Stimulated activated CD4-positive, alpha-beta T cell treated with anti-CD3 and anti-CD28 coated beads, TNF-alpha, amount 100 ng/mL, for 1 hour (primary cell): ENCODE measurements at places on chromosomes 12 and 14.

DNA sequence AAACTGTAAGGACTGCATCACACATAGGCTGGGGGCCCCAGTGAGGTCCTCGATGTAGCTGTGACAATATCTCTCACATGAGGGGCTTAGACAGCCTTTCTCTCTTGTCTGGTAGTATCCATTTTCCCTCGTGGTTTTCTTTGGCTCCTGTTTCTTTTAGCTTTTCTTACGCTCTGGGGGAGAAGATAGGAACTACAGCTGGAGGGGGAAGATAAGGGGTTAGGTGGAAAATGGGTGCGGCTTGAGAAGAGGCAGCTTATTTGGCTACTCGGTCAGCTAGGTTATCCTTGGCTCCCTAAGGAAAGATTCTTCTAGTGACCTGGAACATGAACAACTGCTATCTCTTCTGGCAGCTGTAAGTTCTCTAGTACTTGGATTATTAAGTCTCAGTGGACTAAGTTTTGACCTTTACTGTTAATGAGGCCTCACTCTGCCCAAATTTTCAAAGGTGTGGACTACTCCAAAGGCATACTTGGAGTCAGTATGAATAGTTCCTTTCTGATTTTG is 28.7 kb upstream of the CPNE8 start:
- no peak for DNase-seq

GRCh38 chr12:128091951-128092382 is 175.0 kb upstream of the TMEM132C start:
- no peak for DNase-seq

DNA sequence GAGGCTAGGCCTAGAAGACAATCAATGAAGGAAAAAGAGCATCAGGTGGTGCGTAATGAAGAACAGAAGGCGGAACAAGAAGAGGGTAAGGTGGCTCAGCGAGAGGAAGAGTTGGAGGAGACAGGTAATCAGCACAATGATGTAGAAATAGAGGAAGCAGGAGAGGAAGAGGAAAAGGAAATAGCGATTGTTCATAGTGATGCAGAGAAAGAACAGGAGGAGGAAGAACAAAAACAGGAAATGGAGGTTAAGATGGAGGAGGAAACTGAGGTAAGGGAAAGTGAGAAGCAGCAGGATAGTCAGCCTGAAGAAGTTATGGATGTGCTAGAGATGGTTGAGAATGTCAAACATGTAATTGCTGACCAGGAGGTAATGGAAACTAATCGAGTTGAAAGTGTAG is 5.5 kb downstream of the PNN start:
- DNase-seq = no peak

DNA sequence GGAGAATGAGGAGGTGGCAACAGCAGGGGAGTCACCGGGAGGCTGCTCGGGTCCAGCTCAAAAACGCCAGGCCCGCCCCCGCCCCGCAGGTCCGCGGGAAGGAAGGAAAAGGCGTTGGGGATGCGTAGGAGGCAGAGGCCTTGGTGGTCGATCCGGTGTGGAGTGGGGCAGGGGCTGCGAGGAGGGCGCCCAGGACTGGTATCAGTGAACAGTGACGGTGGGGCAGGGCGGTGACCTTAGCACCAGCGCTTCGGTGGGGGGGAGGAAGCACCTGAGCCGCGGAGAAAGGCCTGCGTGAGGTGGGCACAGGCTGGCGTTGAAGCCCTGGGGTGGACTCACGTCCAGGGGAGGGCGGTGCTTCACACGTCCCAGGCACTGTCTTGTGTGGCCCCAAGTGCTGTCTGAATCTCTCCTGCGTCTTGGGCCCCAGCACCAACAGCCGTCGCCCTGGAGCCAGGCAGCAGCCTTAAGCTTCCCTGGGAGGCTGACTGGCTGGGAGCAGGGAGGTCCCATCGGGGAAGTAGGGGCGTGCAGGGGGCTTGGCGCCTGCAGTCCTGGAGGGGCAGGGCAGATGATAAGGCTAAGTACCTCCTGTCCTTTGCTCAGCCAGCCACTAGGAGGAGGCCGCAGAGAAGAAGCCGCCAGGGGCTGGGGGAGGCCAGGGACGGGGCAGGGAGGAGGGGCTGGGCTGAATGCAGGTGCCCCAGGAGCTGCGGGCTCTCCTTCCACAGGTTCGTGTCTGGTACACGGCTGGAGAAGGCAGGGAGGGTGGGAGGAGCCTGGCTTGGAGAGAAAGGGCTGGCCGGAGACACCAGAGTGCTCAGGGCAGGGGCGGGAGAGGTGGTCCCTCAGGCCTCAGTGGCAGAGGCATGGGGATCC is 26.5 kb downstream of the ZBTB42 start:
- no peak for DNase-seq

DNA sequence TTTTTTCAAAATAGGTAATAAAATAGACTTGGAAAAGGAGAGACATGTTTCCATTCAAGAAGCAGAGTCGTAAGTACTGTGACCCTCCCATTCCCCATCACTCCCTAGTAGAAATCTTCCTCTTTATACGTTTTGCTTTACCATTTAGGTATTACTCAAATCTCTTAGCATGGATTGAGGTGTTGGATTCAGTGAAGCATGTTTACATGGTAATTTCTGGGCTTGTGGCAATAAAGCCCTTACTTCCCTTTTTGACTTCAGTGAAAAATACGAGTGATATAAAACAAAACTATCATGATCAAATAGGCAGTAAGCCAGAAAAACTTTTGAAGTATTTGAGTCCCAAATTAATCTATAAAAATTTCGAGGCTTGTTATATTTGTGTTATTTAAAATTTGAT is 27.4 kb downstream of the RAB21 start:
- DNase-seq = no peak

DNA sequence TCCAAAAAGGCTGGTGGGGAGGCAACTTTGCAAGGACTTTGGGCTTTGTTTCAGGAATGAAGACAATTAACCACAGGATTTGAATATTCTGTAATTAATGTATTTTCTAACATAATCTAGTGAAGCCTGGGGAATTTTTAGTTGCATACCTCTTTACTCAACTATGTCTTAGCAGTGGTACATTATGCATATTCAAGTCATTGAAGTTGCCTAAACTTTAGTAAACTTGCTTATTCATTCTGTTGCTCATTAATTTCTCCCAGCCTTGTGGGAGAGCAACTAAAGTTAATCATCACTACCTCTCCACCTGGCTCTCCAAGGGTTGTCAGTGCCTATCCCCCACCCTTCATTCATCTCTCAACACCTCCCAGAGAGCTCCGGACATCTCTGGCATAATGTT is 54.2 kb downstream of the IFNG-AS1 start:
- DNase-seq = no peak

DNA sequence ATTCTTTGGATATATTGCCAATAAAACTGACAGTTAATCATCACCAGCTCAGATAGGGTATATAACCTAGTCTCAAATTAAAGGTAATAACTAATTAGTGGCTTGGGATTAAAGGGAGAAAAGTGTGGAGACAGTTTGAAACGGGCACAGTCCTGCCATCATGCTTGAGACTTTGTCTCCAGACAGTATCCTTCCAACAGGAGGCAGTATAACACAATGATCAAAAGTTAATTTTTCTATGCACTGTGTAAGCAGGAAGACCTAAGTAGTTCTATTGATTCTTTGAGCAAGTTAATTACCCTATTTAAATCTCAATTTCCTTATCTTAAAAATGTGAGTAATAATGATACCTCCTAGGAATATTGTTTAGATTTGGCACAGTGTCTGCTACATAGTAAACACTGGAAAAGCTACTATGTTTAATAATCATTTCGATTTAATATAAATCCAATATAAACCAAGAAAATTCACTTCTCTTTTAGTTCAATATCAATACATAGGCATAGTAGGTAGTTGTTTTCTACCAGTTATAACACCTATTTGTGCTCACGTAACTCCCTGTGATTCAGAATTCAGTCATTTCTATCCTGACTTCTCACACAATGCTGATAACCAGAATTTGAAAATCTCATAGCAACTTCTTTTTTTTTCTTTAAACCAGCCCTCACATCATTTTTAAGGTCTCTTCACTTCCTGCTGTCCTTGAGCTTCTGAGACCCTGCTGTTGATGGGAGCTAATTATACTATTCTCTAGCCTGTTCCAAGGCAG is 53.7 kb downstream of the GALNT4 start:
- DNase-seq = no peak

- DNase-seq = no peak
These were observed 7.6 kb downstream of the EGLN3 start for GRCh38 chr14:33943096-33943883.

DNA sequence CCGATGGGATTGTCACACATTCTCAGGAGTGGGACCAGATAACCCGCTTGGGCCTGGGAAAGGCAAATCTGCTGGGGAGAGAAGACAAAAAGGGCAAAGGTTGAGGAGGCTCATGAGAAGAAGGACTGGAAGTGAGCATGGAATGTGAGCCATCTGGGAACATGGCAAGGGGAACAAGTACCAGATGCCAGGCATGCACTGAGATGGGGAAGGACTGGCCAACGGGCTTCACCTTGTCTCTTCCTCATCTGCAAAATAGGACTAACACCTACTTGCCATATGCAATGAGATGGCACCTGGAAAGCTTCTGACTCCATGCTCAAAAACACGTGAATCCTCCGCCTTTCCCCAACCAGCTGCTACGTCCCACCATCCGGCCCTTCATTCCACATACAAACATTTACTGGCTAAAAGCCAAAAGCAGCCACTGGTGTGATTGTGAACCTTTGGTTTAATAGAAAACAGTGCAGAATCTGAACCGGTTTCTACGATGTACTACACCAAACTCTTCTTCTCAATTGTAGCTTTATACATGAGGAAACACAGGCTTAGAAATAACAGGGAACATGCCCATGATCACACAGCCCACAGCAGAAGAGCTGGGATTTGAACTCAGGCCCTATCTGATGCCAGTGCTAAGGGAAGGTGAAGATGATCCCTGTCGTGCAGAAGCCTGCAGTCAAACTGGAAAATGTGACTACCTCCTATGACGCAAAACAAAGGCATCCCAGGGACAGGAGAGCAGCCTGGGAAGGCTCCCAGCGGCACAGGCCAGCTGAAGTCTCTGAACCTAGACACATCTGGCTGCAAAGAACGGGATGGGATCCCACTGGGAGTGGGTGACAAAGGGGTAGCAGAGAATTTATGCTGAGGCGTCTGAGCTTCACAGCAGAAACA is 112.1 kb downstream of the TTC7B start:
- DNase-seq = no peak

DNA sequence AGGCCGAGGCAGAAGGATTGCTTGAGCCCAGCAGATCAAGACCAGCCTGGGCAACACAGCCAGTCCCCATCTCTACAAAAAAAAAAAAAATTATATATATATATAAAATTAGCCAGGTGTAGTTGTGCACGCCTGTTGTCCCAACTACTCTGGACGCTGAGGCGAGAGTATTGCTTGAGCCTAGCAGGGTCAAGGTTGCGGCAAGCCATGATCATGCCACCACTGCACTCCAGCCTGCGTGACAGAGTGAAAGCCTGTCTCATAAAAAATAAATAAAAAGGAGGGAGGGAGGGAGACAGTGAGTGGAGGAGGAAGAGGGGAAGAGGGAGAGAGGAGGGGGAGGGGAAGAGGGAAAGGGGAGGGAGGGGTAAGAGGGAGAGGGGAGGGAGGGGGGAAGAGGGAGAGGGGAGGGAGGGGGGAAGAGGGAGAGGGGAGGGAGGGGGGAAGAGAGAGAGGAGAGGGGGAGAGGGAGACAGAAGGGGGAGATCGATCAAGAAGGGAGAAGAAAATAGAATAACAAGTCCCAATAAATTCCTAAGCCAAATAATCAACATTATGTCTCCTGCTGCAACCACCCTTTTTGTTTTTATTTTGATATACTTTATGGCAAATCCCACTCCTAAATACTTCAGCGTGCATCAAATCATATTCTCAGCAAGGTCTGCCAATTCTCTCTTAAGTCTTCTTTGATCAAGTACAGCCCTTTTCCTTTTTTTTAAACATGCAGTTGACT is 163.9 kb downstream of the MED13L start:
- DNase-seq = no peak

DNA sequence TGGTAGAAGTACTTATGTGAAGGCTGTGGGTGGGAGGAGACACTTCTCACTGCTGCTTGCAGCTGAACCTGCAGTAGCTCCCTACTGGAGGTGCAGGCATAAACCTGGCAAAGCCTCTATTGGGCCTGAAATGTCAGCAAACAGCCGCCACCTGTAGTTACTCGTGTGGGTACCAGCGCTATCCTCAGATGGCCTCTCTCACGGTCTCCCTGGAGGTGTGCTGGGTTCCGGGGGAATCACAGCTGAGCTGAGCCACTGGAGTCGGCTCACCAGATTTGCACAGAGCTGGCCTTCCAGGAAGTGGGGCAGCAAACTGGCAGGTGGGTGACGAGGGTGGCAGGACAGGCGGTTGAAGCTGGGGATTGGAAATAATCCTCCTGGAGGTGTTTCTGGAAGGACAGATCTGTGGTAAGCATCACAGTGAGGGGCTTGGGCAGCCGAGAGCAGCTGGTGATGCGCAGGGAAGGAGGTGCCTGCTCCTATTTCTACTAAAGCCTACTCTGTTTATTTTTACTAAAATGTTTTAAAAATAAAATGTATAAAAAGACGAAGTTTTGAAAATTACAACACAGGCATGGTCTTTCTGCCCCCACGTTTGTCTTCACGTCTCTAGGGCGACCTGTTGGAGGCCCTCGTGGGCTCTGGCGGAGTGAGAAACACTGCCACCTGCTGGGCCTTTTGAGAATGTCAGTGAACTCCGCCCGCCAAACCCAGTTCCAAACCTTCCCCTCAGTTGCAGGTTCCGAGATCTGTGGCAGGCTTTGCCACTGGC is 67.8 kb upstream of the PLEKHG3 start:
- DNase-seq = peak; percentile 20
